ENCODE measurements at places on chromosomes 6 and 20. TPM values are rescaled to one million over a fixed set of nuclear protein-coding genes. Genes with fewer than 3 reads are reported as not detected.

The ALDH5A1 gene
- 3.6 TPM for polyA plus RNA-seq

The RALGAPB gene
- polyA plus RNA-seq: 9.6 TPM

The JPH2 gene
- 4.9 TPM for polyA plus RNA-seq

The ADGRB3 gene
- 0.08 TPM for polyA plus RNA-seq

The PRICKLE4 gene
- 7.3 TPM for polyA plus RNA-seq

The CRISP3 gene
- 176 TPM for polyA plus RNA-seq

The PNLDC1 gene
- 0.20 TPM for polyA plus RNA-seq

The TCP11 gene
- polyA plus RNA-seq: not detected

The MTHFD1L gene
- polyA plus RNA-seq: 4.1 TPM

The ZBTB2 gene
- 5.3 TPM for polyA plus RNA-seq

The VSX1 gene
- polyA plus RNA-seq: not detected

The OGFRL1 gene
- 15.5 TPM for polyA plus RNA-seq

The GABRR2 gene
- polyA plus RNA-seq: 0.08 TPM

The ERVFRD-1 gene
- 0.06 TPM for polyA plus RNA-seq

The TMEM244 gene
- polyA plus RNA-seq: not detected

The GPX5 gene
- polyA plus RNA-seq: not detected

The SAMD5 gene
- 7.4 TPM for polyA plus RNA-seq

The TXLNB gene
- 0.16 TPM for polyA plus RNA-seq

The KHDC1L gene
- not detected for polyA plus RNA-seq

The ZNF831 gene
- polyA plus RNA-seq: 0.16 TPM

The UBE2C gene
- 83.4 TPM for polyA plus RNA-seq

The FAM162B gene
- 0.71 TPM for polyA plus RNA-seq

The CCM2L gene
- polyA plus RNA-seq: 2.9 TPM

The KIAA0408 gene
- 1.3 TPM for polyA plus RNA-seq

The SLC29A1 gene
- 18.5 TPM for polyA plus RNA-seq

The TREM1 gene
- 0.43 TPM for polyA plus RNA-seq

The SIRPD gene
- not detected for polyA plus RNA-seq

The MOCS1 gene
- 5.9 TPM for polyA plus RNA-seq

The ZNF311 gene
- polyA plus RNA-seq: 0.46 TPM

The ALDH8A1 gene
- polyA plus RNA-seq: 0.31 TPM

The LTV1 gene
- 24.5 TPM for polyA plus RNA-seq

The LATS1 gene
- polyA plus RNA-seq: 4.0 TPM

The AGPAT4 gene
- polyA plus RNA-seq: 1.4 TPM

The SLC12A5 gene
- polyA plus RNA-seq: 0.25 TPM

The FOXQ1 gene
- 8.7 TPM for polyA plus RNA-seq

The CGA gene
- not detected for polyA plus RNA-seq

The RAD21L1 gene
- not detected for polyA plus RNA-seq

The STMND1 gene
- not detected for polyA plus RNA-seq

The CST1 gene
- not detected for polyA plus RNA-seq

The SDCBP2 gene
- 147 TPM for polyA plus RNA-seq

The TOMM6 gene
- 226 TPM for polyA plus RNA-seq

The NRSN1 gene
- polyA plus RNA-seq: 0.04 TPM

The GGTLC1 gene
- not detected for polyA plus RNA-seq

The SLC25A27 gene
- polyA plus RNA-seq: 8.0 TPM

The RGL2 gene
- polyA plus RNA-seq: 134 TPM

The PROKR2 gene
- not detected for polyA plus RNA-seq

The SAMHD1 gene
- polyA plus RNA-seq: 25.2 TPM

The PLG gene
- polyA plus RNA-seq: not detected

The PCMT1 gene
- 20.8 TPM for polyA plus RNA-seq

The MEP1A gene
- not detected for polyA plus RNA-seq

The BPIFB4 gene
- polyA plus RNA-seq: not detected

The EFCAB8 gene
- 0.11 TPM for polyA plus RNA-seq

The XKR7 gene
- polyA plus RNA-seq: under 0.01 TPM

The ID1 gene
- polyA plus RNA-seq: 489 TPM

The NHLRC1 gene
- 1.4 TPM for polyA plus RNA-seq

The LINC00237 gene
- polyA plus RNA-seq: not detected

The USP49 gene
- polyA plus RNA-seq: 0.69 TPM

The ENPP4 gene
- 0.67 TPM for polyA plus RNA-seq

The BEND6 gene
- polyA plus RNA-seq: 0.25 TPM
